ENCODE measurements at places on chromosomes 2 and 18.
A peak's percentile ranks its signal among the peaks of the same experiment; 100 is the strongest.

- no peak for DNase-seq
Observed at GRCh38 chr2:77521548-77521891, 656 bp downstream of the LRRTM4 start.

DNA sequence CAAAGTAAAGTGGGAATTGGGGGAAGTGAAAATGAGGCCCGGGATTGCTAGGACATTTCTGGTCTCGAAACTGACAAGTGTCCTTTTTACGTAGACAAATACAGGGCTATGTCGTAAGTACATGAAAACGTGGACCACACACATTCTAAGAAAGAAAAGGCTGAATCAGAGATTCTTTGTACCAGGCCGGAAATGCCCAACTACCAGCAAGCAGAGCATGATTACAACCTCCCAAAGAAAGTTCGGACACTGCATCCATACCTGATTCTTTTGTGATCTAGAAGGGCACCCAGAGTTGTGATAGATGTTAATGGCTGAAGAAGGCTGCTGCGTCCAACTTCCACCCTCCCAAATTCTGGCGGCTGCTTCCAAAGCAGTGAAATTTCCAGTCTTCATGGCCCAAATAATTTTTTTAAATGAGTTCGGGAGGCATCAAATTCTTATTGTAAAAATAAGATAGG, 1.7 kb downstream of the RBMS1 start:
- peak; percentile 84 for DNase-seq

DNA sequence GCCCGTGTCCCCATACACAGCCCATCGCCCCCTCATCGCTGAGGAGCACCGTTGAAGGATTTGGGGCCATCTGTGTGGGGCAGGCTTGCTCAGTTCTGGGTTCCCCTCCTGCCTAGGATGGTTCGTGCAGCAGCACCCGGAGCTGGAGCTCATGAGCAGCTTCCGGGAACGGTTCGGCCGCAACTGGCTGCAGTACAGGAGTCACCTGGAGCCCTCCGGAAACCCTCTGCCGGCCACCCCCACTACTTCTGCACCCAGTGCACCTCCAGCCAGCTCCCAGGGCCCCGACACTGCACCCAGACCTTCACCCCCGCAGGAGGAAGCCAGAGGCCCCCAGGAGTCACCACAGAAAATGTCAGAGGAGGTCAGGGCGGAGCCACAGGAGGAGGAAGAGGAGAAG, 10.3 kb downstream of the STK11IP start:
- no peak for DNase-seq

- DNase-seq, result no peak
Observed at GRCh38 chr18:27461957-27462356, 276.8 kb upstream of the CHST9 start.

DNA sequence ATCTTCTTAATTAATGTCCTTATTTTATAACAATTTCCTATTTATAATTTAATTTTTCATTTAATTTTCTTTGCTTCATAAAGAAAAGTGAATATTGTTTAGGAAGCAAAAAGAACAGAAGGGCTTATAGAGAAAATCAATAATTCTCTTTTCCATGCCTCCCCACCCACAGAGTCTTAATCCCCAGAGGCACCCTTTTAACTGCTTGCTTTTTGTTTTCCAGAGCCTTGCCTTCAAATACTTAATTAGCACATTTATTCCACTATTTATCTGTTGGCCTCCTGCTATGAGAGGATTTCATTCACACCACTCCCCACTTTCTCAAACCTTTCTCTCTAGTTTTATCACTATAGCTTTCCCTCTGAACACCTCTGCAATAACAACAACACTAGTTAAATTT, 373.6 kb downstream of the MBD2 start:
- no peak for DNase-seq

- no peak for DNase-seq
Observed at GRCh38 chr2:63696496-63696895, 107.7 kb downstream of the MDH1 start.

DNA sequence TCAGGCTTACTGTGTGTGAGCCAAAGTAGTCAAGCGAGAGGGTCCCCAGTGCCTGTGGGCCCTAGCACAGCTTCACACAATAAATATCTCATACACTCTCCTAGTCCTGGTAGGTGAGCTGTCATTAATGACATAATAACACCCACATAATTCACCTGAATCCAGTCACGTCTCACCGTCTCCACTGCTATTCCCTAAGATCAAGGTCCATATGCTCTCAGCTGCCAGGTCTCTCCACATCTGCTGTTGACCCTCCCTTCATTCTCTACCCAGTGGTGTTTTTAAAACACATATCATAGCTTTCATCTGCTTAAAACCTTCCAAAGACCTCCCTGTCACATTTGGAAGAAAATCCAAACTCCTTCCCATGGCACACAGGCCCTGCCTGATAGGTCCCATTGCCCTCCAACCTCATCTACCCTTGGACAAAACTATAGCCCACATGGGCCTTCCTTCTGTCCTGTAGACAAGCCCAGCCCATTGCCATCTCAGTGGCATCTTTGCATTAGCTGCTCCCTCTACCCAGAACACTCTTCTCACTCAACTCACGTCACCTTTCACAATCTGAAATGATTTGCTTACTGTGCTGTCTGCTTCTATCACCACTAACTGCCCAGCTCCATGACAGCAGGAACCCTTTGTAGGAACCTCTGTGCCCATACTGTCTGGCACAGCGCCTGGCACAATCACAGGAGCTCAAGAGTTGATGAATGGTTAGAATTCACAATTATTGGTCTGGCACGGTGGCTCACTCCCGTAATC, 7.5 kb downstream of the KCNG3 start:
- no peak for DNase-seq

DNA sequence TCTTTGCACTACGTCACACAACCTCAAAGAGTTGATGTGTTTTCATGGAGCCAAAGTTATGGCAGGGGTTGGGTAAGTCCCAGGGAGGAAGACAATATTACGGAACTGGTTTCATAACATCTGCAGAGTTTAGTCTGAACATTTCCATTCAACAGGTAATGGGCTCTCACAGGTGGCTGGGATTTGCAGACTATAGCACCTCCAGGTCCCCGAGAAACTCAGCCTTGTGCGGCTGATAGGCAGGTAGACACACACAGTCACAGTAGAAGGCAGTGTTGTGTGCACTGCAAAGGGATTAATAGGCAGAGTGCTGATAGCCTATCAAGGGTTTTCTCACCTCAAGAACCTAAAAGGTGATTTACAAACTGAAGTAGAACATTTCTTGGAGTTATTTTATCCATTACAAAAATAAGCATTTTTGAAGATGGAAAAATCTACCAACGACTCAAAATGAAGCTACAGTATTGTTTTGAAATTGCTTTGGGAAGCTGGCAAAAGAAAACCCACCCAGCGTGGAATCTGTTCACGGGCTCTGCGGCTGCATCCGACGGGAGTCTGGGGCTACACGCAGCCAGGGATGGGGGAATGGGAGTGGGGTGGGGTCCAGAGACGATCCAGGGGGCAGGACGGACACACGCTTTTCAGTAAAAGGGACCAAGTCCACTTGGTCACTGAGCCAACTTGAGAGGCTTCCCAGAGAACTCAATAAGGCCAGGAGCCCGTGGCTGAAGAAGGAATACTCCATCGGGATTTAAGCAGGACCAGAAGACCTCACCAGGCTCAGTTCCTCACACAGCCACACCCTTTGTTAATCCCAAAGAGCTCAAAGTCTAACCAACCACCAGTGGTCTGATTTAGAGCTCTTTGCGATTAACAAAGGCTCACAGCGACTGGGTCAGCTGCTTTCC, 82.9 kb downstream of the CHRNA1 start:
- DNase-seq, result peak; percentile 71

All from adipocyte (in vitro differentiated cells).